GF-D8 (cell line): ENCODE measurements at places on chromosomes 4 and X.

DNA sequence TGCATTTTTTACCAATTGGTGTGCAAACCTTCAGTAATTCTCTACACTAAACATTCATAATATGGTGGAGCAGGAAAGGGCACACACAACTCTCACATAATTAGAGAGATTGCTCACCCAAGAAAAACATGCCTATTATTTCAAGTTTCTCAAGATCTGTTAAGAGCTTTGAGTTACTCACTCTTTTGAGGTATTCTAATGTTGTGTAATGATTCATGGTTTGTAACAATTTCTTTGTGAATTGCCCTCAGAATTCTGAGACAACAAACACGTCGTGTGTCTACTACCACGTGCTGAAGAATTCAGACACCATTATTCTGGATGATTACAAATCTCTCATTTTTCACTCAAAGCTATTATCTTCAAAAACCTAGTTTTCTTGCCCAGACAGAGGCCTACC, 82.8 kb downstream of the PDGFC start:
- DNase-seq = no peak

GRCh38 chr4:150533673-150534072, 48.3 kb upstream of the MAB21L2 start:
- DNase-seq = no peak

GRCh38 chr4:113919611-113920010, 59.8 kb downstream of the ARSJ start:
- DNase-seq = no peak

GRCh38 chr4:144355811-144356757, 215.6 kb upstream of the GYPA start:
- DNase-seq = peak; percentile 4

DNA sequence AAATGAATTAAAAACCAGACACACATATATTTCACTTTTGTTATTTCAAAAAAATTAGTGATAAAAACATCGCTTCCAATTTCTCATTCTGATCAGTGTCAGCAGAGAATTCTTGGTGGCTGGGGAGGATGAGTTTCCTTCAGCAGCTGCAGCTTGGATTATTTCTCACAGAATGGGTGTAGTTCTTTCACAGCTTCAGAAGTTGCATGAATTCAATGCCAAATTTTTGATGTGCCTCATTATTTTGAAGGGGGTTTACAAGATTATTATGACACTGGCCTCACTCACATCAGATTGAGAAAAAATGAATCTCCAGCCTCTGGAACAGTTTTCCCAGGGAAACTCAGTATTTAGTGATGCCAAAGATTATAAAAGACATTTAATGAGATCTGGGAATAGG, 184.9 kb upstream of the WDFY3 start:
- DNase-seq = no peak

- DNase-seq = no peak
These were observed 42.8 kb upstream of the PRDM8 start for GRCh38 chr4:80154545-80154933.

DNA sequence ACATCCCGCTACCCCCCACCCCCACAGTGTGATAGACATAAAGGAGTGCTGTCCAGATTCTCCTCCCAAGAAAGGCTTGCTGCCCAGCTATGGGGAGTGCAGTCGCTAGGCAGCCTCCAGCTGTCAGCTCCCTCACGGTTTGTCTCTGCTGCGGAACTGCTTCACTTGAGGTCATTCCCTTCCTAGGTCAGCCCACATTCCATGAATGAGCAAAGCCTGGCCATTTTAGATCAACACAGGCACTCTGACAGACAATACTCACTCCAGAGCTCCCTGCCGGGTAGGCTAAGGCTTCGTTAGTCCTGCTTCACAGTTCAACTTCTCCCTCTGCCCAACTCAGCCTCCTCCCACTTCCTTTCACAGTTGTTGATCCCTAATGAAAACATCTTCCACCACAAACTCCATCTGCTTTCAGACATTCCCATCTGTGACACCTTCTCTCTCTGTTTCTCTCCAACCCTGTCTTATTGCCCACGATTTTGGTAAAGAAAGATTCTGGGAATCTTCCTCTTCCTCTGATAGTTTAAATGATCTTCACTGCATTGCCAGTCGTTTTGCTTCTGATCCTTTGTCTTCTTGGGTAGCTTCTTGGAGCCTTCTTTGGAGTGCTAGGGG, 318.9 kb upstream of the F9 start:
- DNase-seq = no peak

DNA sequence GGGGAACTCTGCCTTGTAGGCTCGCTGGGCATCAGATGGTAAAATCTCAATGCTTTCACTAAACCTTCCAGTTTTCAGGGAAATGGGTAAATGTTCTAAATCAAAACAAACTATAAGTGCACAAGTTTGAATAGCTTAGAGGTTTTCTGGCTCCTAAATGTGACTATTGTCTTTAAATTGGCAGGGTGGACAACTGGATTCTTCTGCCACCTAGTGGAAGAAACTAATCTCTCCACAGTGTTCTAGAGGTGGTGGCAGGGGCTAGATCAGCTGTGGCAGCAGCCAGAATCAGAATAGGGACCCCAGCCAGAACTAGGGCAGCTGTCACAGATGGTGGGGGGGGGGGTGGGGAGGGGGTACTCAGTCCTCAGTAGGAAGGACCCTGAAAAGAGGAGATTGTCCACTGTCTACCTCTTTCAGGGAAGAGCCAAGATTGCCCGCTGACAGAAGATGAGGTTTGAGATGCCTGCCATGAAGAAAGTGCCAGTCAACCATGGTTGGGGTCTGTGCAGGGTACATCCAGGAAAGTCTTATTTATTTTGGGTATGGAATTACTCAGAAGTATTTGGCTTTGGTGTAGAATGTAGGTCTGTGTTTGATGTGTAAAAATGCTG, 201.4 kb downstream of the CCNG2 start:
- no peak for DNase-seq

DNA sequence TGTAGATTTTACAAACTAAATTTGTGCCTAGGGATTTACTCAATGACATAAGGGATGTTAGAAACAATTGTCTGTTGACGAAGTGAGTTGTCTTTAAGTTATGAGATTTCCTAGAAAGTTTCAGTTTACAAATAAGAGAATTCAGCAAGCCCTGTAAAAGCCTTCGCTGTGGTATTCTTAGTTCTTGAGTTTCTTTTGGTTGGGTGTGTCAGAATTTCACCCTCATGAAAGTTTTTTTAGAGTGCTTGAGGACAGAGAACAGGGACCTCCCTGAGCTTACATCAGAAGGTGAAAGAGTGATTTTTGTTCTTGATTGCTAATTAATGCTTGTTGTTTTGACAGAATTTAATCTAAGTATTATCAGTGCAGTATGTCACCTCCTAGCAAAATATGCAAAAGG, 2628.2 kb downstream of the ARAP2 start:
- DNase-seq = no peak

- DNase-seq = no peak
These were observed 95.7 kb downstream of the SPANXN4 start for GRCh38 chrX:143121477-143121876.

DNA sequence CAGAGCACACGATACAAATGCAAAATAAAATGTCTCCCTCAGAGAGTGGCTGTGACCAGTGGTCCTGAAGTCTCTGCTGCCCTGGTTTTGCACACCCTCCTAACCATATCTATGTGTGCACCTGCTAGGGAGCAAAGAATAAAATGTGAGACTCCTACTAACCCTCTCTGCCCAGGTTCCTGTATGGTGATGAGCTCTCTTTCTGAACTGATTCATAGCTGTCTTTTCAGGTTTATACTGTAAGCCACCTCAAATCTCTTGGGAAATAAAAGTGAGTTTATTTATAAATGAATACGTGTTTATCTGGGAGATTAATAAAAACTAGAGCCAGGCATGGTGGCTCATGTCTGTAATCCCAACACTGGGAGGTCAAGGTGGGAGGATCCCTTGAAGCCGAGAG, 126.0 kb upstream of the RBPJ start:
- no peak for DNase-seq

GRCh38 chr4:84678976-84679744, 96.2 kb downstream of the CDS1 start:
- DNase-seq = no peak

DNA sequence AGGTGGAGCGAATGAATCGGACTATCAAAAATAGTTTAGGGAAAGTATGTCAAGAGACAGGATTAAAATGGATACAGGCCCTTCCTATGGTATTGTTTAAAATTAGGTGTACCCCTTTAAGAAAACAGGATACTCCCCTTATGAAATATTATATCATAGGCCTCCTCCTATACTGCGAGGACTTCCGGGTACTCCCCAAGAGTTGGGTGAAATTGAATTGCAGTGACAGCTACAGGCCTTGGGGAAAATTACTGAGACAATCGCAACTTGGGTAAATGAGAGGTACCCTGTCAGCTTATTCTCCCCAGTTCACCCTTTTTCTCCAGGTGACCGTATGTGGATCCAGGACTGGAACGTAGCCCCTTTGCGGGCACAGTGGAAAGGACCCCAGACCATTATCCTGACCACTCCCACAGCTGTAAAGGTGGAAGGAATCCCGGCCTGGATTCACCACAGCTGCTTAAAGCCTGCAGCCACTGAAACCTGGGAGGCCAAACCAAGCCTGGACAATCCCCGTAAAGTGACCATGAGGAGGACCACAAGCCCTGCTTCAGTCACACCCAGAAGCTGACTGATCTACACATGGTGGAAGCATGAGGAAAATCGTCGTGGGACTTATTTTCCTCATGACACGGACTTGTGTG, 1138.1 kb downstream of the ARAP2 start:
- DNase-seq = no peak

DNA sequence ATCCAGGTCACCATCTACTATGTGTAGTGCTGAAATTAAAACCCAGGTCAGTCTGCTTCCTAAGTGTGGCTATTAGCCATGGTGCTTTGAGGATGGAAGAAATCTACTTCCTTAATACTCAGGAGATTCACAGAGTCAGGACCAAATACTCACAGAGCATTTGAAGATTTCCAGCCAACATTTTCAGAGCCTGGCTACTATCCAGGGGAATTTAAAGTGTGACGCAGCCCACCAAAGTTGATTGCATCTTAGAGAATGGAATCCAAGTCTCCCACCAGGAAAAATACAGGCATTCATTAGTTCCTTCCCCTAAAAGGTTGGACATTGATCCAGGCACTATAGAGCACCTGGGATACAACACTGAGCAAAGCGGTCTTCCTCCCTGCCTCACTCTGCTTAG, 83.8 kb downstream of the HS3ST1 start:
- DNase-seq = no peak

DNA sequence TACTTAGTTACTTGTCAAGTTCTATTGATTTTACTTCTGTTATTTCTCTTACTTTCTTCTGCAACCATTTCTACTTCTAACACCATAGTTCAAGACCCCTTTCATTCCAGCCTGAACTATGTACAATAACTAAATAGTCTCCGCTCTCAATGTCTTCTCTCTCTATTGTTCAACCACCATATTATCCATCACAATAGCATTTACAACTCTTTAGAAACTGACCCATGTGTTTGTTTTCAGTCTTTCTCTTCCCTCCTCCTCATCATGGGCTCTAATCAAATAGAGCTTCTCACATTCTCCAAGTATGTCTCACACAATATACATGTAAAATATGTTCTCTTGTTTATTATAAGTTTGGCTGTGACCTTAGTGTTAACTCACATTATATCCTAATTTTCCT, 143.6 kb downstream of the ZAR1 start:
- no peak for DNase-seq

GRCh38 chrX:33725535-33726210, 406.4 kb downstream of the FAM47A start:
- DNase-seq = no peak

- no peak for DNase-seq
These were observed 35.5 kb upstream of the FAT1 start for GRCh38 chr4:186758929-186759682.

- no peak for DNase-seq
These were observed 151.5 kb downstream of the CORIN start for GRCh38 chr4:47686294-47686872.

DNA sequence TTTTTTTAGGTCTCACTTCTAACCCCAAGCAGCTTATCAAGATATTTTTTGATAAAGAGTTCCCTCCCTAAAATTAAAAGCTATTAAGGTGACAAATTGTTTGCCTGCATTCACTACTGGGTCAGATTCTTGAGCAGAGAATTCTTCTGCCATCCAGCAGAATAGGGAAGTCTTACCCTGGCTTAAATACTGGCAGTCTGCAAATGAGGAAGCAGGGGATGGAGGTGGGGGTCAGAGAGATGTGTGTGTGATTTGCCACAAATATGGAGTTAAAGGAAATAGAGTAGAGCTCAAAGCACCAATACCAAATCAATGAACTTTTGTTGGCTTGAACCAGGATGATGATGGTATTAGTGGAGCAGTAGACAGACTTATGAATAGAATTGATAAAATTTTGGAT, 122.2 kb downstream of the ANXA5 start:
- no peak for DNase-seq

DNA sequence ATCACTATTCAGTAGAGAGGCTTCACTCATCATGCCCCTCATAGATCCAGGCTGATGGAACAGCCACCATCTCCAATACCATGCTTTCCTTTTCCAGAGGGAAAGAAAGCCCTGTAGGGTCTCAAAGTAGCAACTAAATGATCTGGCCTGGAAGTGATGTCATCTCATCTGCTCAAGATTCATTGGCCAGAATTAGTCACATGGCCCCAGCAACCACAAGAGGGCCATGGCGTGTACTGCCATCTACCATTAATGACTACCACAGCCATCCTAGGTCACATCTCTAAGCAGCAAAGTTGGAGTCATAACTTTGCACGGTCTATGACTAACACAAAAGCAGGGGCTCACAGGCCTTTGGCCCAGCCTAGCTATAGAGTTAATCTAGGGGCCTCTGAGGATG, 194.8 kb downstream of the KIT start:
- DNase-seq = no peak

- DNase-seq = no peak
These were observed 40.1 kb downstream of the APLN start for GRCh38 chrX:129614481-129615255.

DNA sequence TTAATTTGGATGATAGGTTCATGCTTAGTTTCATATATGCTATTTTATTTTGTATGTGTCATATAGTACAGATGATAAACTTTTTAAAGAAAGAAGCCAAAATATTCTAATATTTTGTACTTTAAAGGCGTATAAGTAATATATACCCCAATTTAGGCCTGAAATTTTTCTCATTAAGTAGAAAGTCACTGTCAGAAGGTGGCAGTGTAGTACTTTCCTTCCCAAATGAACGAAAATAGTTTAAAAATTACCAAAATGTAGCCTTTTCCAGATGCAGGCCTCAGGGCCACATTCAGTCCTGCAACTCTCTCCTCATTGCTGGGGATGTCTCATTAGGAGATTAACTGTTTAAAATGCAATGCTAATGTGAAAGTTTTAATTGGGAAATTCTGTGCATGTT, 1263.6 kb downstream of the C4orf33 start:
- DNase-seq = no peak

GRCh38 chr4:109052821-109053220, 249.6 kb downstream of the COL25A1 start:
- no peak for DNase-seq

- DNase-seq = no peak
These were observed at the start of gene NAP1L2 for GRCh38 chrX:73214426-73215094. TSS of gene NAP1L2 (minus strand) at chrX:73214851. CDS start at chrX:73214492, 359 bp downstream.
